ENCODE measurements at places on chromosomes 16 and 17.

DNA sequence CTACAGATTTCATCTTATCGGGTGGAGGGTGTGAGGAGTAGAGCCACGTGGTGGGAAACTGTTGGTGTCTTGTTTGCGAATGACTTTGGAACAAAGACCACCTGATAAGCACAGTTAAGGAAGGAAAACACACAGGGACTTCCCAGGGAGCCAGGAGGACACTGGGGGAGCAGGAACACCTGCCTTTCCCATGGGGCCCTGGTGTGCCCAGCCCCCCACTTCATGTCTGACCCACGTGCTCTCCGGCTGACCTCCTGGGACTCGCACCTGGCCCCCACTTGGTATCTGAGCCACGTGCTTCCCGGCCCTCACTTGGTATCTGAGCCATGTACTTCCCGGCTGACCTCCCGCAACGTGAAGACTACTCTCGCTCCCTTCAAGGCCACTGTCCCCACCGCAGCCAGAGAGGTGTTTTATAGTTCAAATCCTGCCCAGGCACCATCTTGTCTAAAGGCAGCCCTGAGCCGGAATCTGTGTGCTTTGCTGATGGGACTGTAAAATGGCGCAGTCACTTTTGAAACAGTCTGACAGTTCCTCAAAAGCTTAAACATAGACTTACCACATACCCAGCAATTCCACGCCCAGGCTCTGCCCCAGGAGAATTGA lies 5.4 kb upstream of the CSNK1D start:
- no peak for DNase-seq

- no peak for DNase-seq
Measured at GRCh38 chr17:33124871-33125551, 133.4 kb downstream of the SPACA3 start.

DNA sequence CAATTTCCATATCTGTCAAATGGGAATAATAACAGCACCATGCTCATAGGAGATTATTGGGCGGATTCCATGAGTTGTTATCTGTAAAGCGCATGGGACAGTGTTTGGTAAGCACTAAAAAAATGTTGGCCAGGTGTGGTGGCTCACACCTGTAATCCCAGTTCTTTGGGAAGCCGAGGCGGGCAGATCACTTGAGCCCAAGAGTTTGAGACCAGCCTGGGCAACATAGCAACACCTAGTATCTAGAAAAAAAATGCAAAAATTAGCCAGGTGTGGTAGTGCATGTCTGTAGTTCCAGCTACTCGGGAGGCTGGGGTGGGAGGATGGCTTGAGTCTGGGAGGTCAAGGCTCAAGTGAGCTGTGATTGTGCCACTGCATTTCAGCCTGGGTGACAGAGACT lies 66.8 kb upstream of the NFAT5 start:
- DNase-seq = no peak

GRCh38 chr16:67141391-67141790 lies 9.4 kb downstream of the B3GNT9 start:
- DNase-seq = no peak

DNA sequence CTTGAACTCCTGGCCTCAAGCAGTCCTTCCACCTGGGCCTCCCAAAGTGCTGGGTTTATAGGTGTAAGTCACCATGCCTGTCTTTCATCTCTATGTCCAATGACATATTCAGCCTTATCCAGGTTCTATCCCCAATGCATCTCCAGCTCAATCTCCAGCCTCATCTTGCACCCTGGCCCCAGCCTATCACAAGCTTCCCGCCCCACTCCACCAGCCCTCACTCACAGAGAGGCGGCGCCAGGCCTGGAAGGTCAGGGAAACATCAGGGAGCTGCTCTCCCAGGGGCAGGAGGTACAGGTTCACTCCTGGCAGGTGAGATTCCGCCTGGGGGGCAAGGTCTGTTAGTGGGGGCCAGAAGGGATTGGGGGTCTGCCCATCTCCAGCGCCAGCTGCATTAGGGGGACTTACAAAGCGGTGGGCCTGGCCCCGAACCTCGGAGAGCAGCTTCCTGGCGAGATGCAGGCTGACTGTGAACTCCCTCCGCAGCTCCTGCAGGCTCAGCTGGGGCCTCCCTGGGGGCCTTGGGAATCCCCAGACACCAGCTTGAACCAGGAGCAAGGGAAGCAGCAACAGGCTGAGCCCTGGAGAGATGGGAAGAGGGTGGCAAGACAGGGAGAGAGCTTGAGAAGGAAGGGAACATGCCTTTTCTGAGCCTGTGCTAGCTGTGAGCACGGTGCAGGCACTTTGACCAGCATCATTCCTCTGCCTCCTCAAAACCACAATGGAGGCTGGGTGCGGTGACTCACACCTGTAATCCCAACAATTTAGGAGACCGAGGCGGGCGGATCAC lies 3.0 kb downstream of the IL27 start:
- no peak for DNase-seq

GRCh38 chr16:27572711-27573110 lies 22.8 kb downstream of the KATNIP start:
- no peak for DNase-seq

GRCh38 chr16:89842471-89843408 lies 14.5 kb downstream of the SPIRE2 start:
- no peak for DNase-seq

GRCh38 chr16:1481906-1482835 lies 6.6 kb downstream of the PTX4 start:
- no peak for DNase-seq

- DNase-seq = no peak
Measured at GRCh38 chr17:8470447-8471047, 34.9 kb downstream of the NDEL1 start.

DNA sequence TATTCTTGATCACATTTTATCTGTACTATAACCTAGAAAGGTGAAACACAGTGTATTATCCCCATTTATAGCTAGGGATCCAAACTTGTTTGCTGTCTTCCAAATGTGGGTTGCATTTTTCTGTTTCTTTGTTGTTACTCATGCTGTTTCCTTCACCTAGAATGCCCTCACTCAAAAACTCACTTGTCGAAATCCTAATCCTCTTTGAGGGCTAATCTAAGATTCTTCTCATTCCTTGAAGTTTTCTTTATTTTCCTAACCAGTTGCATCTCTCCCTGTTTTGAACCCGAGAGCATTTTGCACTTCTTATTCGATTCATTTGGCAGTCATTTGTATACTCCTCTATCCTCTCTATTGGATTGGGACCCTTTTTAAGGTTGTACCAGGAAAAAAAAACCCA lies 9.6 kb downstream of the CALCOCO2 start:
- DNase-seq = no peak

DNA sequence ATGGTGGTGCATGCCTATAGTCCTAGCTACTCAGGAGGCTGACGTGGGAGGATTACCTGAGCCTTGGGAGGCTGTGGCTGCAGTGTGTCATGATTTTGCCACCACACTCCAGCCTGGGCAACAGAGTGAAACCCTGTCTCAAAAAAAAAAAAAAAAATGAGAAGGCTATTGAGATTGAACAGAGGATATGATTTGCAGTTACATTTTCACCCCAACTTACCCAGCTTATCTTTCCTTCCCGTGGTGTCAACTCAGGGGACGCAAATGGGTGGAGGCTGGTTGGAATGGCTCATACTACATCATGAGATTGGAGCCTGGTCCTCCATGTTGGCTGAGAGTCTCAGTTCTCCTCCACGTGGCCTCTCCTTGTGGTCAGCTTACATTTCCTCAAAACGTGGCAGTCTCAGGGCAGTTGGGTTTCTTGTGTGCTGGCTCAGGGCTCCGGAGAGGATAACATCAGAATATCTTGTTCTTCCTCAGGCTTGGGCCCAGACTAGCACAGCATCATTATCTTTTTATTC lies 17.2 kb upstream of the NSMCE1 start:
- DNase-seq = no peak

GRCh38 chr16:12310286-12310685 lies 333.8 kb downstream of the SNX29 start:
- no peak for DNase-seq

GRCh38 chr16:24652209-24652712 lies 77.2 kb upstream of the TNRC6A start:
- DNase-seq = no peak

GRCh38 chr17:56325313-56326000 lies 172.2 kb downstream of the ANKFN1 start:
- DNase-seq = no peak

Data from cerebellar nuclear complex (tissue), 1 donor.